ENCODE measurements at places on chromosomes 7 and 10.

DNA sequence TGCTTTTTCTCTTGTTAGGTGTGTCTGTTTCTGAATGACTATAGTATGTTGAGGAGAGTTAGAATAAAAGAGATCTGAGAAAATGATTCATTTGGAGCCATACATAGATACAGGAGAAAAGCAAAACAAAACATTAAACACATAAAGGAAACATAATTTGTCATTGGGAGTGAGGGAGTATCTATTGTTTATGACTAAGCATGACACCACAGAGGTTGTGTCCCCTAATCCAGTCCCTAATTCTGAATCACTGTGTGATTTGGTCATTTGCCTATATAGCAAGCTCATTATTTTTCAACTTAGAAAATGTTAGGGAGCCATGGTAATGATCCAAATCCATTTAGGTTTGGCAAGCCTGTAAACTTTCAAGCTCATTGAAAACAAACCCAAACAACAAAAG lies 132.3 kb upstream of the BMPER start:
- peak; percentile 82 for DNase-seq

GRCh38 chr10:73732426-73732825 lies 11.7 kb upstream of the SEC24C start:
- no peak for DNase-seq

GRCh38 chr10:76491216-76491615 lies 1059.8 kb downstream of the LRMDA start:
- DNase-seq = no peak

DNA sequence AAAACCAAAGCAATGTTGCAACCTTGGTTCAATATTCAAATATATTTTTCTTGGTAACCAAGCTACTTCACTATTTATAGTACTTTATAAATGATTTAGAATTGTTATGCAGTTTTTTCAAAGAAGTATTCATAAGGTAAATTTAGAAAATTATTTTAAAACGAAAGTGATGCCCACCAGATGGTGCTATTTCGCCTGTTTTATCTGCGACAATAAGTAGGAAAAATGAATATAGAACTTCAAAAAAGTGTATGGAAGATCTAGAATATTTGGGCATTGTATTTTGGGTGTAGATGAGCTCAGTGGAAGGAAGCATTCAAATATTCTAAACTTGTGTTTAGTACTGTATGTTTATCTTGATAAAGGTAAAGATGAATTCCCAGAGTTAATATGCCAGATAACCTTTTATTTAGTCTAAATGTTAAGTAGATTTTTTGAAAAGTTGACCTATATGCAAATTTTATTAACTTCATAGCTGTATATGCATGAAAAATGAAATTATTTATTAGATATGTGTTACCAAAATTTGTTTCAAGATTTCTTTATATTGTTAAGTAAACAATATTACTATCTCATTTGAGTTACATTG lies 93.2 kb downstream of the ADK start:
- no peak for DNase-seq
